ENCODE measurements at places on chromosomes 16 and 17.

GRCh38 chr17:71825687-71826086 is 295.1 kb upstream of the SOX9 start:
- no peak for DNase-seq

GRCh38 chr17:65220732-65221131 is 83.6 kb downstream of the RGS9 start:
- DNase-seq = no peak

GRCh38 chr17:61294777-61295176 is 104.9 kb upstream of the TBX2 start:
- DNase-seq = no peak

DNA sequence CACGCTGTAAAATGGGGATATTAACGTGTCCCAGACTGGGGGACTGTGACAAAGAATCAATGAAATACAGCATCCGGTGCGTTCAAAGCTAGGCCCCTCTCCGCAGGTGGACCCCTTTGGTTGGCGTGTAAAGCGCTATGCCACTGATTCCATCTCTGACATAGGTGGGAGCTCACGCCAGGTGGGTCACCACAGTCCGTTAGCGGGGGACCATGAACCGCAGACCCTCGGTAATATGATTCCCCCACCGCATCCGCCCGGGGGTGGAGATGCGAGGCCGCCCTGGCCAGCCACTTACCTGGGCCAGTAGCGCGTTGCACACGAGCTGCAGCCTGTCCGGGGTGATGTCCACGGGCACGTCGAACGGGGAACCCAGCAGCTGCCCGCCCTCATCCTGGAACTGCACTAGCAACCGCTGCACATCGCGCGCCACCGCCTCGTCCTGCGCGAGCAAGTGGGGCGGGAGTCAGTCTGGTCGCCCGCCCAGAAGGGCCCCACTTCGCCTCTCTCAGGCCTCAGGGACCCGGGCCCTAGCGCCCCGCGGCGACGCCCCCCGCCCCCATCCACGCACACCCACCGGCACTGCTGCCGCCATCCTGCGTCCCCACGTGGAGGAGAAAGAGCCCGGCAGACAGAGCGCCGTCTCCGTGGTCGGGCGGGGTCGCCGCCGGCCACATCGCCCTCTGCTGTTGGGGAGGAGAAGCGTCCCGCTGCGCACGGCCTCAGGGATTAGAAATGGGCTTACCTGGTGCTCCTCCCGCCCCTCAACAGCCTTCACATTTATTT is at the start of gene NLE1:
Gene NLE1, minus strand, starts transcription at position 623 of the 786 bp plus-strand sequence. Its CDS starts 28 bp downstream, at position 595.
- DNase-seq = peak; percentile 81

GRCh38 chr16:69307856-69308255 is 3.3 kb upstream of the VPS4A start:
- no peak for DNase-seq

DNA sequence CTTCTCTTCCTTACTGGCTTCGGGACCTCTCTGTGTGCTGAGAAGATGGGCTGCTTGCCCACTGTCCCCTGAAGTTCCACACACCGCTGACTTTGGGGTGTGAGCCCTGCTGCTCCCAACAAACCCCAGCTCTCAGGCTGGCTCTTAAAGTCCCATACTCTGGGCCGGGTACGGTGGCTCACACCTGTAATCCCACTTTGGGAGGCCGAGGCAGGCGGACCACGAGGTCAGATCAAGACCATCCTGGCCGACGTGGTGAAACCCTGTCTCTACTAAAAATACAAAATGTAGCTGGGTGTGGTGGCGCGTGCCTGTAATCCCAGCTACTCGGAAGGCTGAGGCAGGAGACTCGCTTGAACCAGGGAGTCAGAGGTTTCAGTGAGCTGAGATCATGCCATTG is 17.2 kb downstream of the CD7 start:
- DNase-seq = no peak

DNA sequence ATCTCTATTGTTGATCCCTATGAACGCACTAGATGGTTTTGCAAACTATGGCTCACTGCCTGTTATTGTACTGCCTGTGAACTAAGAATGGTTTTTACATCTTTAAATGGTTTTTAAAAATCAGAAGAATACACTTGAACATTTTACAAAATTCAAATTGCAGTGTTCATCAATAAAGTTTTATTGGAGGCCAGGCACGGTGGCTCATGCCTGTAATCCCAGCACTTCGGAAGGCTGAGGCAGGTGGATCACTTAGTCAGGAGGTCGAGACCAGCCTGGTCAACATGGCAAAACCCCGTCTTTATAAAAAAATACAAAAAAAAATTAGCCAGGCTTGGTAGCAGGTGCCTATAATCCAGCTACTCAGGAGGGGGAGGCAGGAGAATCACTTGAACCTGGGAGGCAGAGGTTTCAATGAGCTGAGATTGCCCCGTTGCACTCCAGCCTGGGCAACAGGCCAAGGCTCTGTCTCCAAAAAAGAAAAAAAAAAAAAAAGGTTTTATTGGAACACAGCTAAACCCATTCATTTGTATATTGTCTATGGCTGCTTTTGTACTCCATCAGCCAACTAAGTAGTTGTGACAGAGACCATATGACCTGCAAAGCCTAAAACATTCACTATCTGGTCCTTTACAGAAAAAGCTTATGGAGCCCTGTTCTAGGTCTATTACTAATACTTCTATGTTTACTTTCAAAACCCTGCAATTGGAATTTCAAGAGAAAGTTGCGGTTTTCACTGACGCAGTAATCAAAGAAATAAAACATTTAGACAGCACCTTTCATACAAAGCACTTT is 18.9 kb downstream of the IKZF3 start:
- no peak for DNase-seq

DNA sequence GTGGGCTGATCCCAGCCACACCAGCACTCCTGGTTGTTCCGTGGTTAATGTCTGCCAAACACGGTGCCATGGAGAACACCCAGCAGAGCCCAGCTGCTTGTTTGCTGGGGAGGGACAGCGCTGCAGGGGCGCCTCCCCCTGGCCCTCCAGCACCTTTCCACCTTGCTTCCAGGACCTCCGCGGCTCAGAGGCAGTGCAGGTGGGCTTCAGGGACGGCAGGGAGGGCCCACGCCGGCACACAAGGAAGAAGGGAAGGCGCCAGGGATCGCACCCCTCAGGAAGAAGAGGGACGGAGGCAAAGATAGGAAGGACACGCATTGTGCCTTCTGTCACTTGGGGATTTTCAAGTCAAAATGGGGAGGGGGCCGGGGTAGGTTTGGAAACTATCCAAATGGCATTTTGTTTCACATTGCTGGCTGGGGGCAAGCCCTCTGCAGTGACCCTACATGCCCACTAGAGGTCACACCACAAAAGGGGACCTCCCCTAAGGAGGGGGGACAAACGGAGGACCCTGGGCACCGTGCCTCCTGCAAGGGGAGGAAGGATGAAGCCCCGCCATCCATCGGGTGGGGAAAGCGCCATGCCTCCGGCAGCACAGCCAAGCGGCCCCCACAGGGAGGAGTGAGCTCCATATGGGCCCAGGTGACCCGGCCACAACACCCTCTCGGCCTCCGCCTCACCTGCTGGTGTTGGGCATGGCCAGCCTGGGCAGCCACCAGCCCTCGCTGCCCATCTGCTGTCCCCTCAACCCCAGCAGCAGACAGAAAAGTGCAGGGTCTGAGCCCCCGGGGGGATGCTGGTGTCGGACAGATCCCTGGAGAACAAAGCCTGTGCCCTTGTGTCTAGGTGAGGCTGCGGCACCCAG is 7.5 kb upstream of the C16orf95 start:
- peak; percentile 26 for DNase-seq

DNA sequence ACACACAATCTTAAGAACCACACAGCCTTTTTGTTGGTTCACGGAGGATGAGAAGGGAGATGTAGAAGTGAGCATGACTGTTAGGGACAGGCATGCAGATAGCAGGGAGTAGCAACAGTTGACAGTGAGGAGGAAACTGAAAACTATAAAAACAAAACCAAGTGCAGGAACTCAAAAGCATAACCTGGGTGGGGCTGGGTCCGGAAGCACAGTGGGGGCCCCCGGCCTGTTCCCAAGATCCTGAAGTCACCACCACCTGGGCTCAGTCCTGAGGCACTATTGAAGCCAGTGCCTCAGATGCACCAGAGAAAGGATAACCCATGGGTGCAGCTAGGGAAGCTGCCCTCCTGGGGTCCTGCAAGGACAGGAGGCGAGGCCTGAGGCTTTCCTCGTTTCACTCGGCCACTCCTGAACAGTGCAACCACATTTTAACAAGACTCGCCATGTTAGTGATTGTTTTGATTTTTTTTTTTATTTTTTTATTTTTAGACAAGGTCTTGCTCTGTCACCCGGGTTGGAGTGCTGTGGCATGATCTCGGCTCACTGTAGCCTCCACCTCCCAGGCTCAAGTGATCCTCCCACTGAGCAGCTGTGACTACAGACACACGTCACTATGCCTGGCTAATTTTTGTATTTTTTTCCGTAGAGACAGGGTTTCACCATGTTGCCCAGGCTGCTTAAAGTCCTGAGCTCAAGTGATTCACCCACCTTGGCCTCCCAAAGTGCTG is 27.7 kb upstream of the CBX4 start:
- DNase-seq = no peak

DNA sequence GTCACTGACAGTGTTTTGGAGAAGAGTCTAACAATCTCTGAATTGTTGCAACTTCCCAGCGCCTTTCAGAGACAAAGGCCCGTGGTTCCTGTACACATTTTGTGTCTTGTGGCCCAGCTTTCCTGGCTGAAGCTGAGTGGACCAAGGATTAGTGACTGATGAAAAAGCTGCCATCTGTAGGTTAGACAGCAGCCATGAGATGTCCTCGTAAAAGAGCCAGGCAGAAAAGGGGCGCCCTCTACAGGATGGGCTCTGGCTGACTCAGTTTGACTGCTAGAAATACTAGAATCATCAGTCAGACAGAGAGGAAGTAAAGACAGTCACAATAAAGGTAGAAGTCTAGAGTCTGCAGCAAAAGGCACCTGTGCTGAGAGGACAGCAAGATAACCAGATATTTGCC is 26.5 kb upstream of the NF1 start:
- DNase-seq = peak; percentile 64

DNA sequence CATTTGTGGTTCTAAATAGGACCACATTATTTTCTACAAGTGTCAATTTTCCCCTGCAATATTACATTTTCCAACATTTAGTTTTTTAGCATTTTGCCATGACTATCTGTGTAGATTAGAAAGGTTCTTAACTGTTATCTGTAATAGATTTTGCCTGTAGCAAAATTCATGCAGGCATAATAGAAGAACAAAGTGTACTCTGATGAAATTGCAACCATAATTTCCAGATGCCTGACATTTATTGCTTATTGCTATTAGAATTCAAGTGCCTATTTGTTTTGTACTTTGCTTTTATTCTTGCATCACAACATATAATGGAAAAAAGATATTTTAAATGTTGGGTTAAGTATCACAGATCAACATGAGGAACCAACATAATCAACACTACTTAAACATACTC is 337.7 kb downstream of the TOX3 start:
- no peak for DNase-seq

GRCh38 chr16:12318661-12319427 is 342.3 kb downstream of the SNX29 start:
- no peak for DNase-seq

- no peak for DNase-seq
These were observed 10.3 kb upstream of the SLC52A1 start for GRCh38 chr17:5045496-5045895.

- no peak for DNase-seq
These were observed 6.3 kb downstream of the JPT1 start for GRCh38 chr17:75147878-75148546.

- DNase-seq = no peak
These were observed 381.8 kb downstream of the SOX9 start for GRCh38 chr17:72502371-72503341.

DNA sequence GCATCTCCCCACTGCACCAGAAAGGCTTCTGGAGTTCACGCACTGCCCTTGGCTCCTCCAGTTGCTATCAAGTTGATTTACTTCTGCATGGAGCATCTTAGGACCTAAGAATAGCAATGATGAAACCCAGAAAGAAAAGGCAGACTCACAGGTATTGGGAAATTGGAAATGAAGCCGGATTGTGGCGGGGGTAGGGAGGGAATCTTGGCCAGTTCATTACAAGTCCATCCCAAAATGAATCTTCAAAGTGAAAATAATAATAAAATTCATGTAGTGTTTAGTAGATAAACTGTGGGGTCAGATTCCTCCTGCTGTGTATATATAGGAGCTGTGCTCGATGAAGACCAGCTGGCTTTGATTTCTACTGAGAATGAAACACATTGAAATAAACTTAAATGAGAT is 33.7 kb downstream of the TEKT3 start:
- DNase-seq = no peak

DNA sequence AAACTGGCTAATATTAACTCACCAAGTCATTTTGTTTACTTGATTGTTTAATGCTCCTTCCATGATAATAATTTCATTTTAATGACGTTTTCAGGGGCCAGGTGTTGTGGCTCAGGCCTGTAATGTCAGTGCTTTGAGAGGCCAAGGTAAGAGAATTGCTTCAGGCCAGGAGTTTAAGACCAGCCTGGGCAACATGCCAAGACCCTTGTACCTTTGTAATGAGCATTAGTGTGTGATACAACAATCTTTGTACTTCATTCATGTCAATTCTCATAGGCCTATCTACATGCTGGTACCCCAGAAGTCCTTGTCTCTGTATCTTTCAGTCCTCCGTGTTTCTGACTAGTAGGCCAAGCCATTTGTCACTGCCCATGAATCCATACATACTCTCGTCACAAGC is 296.9 kb downstream of the ZFHX3 start:
- no peak for DNase-seq

DNA sequence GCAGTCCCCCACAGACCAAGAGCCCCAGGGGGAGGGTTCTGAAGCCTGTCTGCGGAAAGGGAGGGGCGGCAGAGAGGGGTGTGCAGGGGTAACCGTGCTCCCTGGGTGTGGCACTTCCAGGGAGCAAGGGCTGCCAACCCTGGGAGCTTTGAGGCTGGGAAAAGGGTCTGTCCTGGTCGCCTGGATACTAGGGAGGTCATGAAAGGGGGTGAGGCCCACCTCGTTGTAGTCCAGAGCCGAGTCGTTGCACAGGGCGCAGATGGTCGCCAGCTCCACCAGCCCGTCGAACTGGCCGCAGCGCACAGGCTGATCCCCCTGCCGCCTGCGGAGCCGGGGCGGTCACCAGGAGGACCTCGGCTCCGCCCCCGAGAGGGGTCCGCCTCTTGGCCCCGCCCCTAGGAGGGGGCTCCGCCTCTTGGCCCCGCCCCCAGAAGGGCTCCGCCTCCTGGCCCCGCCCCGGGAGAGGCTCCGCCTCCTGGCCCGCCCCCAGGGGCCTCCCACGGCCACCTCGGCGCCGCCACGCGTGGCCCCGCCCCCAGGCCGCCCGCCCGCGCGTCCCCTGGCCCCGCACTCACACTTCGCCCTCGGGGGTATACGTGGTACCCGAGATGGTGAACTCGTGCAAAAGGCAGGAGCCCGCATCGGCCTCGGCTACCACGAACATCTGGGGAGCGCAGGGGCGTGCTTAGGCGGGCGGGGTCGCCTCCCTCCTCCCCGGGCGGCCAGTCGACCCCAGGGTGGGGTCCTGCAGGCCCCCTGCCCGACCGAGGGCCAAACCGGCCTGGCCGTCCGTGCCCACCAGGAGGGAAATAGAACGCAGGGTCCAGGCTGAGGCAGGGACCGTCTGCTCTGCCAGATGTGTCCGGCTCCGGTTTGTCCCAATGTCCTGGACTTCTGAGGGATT is 19.5 kb downstream of the ATP2A3 start:
- no peak for DNase-seq

GRCh38 chr16:57941016-57941664 is 29.8 kb downstream of the CNGB1 start:
- no peak for DNase-seq

- peak; percentile 56 for DNase-seq
These were observed 15.9 kb downstream of the GRB7 start for GRCh38 chr17:39753514-39754160.
